AG09309 (cell line): ENCODE measurements at places on chromosomes 2 and 18.

DNA sequence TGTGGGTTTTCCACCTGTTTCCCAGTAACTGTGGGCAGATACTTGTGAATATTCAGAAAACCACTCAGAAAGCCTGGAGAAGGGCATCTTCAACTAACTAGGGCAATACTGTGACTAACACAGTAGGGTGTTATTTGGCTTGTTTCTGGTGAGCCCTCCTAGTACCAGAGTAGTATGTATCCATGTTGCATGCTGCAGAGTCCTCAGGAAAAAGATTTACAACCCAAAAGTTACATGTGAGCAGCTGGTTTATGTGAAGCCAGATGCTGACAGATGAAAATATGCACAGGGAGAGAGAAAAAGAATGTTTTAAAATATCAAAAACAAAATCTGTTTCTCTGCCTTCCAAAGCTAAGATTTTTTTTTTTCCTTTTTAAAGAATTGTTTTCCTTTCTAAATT is 333.2 kb upstream of the UBE2E3 start:
- DNase-seq: no peak

DNA sequence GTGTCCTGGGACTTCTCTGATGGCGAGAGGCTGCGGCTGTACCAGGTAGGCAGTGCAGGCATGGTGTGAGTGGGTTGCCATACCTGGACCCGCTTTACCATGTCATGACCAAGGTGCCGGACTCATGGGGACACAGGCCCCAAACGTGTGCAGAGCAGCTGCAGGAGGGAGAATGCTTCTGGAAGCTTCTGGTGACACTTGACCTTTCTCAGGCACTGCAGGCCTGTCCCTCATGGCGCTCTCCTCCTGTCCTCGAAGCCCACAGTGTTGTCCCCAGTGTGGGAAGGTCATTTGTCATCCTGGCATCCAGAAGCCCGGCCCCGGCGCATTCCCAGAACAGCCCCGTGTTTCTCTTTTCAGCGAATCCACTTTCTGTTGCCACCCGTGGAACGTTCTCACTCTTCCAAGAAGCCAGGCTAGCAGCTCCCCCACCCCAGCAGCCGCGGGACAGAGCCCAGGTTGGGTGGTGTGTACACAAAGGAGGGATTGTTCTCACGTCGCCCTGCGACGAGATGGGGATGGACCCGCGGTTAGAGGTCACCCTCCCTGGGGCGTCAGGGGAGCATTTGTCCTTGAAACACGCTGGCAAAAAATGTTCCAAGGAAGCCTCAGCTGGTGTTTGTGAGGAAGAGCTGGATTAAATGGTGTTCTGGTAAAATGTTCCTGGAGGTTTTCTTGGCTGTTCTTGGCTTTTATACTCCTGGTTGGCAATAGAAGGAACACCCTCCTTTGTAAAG is 43.7 kb downstream of the SH3BP4 start:
- DNase-seq: no peak

DNA sequence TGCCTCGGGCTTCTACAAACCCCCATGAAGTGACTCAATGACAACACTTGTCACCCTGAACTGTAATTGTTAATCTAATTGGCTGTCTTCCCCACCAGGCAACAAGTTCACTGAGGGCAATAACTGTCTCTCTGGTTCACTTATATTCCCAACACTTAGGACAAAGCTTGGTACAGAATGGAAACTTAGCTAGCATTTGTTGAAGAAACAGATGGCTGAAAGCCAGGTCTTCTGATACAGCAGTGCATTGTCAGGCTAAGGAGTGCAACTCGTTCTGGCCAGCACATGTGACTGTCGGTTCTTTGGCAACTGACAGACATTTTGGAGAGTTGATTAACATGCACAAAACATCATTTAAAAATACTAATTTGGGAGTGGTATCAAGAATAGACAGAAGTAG is 14.6 kb upstream of the DNAJC27 start:
- DNase-seq: no peak

DNA sequence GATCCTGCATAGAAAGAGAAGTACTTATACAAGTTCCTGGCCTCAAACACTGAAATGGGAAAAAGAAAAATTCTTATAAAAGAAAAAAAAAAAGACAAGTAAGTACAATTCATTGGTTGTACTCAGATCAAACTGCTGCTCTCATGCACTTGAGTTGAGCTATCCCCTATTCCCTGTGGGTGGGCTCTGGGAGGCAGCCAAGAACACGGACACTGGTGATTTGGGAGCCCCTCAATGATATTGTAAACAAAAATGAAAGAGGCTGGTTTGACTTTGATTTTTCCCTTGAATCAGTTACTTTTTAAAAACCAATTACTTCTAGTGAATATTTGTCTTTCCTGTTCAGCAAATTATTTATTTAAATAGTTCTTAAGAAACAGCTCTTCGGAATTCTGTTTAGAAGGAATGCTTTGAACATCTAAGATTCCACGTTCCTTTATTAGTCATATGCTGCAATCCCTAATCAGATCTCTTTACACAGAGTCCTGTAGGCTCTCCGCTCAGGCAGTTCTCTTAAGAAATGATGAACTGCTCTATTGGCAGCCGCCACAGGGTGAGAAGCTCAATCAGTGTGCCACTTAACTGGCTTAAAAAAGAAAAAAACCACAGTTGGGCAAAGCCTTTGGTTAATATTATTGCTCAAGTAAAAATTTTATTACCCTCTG is 225.1 kb downstream of the TMEM182 start:
- DNase-seq: no peak

- DNase-seq: no peak
Measured at GRCh38 chr2:161076936-161077335, 83.3 kb upstream of the TANK start.

DNA sequence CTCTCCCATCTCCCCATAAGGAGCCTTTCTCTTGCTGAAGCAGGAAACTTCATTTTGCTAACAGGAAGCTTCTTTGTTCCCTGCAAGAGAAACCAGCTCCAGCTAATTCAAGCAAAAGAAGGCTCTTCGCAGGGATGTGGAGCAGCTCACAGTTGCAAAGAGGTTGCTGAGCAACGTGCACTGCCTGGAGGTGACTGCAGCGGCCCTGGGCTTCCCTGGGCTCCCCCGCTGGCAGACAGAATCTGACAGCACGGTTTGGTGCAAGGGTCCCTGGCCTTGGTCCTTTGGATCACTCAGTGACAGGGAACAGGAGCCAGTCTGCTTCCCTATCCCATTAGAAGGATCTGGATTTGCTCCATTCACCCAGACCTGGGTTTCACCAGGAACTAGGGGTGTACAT is 25.8 kb downstream of the GPR55 start:
- DNase-seq: no peak

DNA sequence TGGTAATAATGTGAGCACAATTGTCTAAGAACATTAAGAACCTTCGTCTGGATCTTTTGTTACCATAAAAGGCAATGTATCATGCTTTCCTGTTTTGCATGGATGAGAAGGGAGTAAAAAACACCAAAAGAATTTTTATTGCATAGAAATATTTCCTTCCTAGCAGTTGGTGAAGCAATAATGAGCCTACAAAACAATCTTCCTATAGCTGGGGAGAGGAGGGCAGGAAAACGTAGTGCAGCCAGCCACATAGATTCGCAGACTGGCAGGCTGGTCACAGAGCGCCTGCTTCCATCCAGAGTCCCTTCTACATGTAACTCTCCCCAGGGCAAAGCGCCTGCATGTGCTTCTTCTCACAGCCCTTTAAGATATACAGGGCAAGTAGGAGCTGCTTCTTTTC is 190.4 kb downstream of the BABAM2 start:
- peak; percentile 58 for DNase-seq

GRCh38 chr2:105254531-105255210 is 13.1 kb downstream of the GPR45 start:
- DNase-seq: no peak

DNA sequence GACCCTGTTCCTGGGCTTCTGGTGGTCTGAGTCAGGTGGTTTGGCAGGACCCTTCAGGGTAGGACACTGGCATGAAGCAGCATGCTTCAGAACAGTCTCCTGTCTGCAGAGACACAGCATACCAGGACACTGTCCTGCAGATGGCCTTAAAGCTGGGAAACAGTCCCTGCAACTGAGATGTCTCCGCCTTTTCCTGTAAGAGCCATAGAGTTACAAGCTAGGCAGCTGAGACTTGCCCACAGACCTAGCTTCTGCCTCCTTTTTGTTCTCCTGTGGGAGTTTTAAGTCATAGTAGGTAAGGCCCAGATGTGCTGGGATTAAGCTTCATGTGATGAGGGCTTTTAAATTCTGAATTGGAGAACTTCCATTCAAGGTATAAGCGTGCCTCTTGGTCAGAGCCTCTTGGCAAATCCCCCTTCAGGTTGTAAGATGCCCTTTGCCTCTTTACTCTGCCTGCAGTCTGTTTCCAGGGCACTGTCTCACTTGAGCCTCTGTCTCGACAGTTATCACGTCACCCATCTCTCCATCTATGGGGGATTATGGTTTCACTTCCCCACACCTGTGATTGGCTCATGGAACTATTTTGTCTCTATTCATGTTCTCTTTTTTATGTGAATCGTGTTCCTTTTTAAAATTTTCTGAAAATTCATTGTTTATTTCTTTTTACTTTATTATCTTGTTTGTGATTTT is 51.8 kb downstream of the COA5 start:
- DNase-seq: no peak

GRCh38 chr2:18799397-18799796 is 210.0 kb upstream of the NT5C1B start:
- DNase-seq: peak; percentile 24

- no peak for DNase-seq
Measured at GRCh38 chr2:30705056-30705455, 102.2 kb downstream of the CAPN13 start.

- DNase-seq: no peak
Measured at GRCh38 chr2:232315923-232316299, 62.6 kb upstream of the ALPP start.

- no peak for DNase-seq
Measured at GRCh38 chr2:113705982-113706523, 50.4 kb downstream of the SLC35F5 start.

DNA sequence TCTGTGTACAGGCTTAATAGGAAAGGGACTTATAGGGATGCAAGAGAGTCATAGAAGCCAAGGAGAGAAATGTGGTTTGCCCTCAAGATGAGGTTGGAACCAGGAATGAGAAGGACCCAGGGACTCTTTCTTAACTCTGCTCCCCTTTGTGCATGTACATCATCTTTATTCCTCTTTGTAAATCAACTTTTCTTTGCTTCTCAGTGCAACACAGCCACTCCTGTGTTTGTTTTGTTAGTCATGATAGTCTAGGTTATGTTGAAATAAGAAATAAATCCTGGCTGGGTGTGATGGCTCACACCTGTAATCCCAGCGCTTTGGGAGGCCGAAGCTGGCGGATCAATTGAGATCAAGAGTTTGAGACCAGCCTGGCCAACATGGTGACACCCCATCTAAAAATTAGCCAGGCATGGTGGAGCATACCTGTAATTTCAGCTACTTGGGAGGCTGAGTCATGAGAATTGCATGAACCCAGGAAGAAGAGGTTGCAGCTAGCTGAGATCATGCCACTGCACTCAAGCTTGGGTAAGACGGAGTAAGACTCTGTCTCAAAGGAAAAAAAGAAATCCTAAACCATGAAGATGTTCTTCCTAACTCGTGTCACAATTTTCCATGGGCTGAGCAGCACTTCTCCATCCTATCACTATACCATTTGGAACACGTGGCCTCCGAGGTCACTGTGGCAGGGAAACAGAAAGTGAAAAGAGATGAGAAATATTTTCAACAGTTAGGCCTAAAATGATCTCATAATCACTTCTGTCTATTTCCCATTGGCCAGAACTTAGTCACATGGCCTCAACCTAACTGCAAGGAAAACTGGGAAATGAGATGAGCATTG is 73.0 kb upstream of the TMEM17 start:
- peak; percentile 54 for DNase-seq

- DNase-seq: no peak
Measured at GRCh38 chr2:194328456-194328855, 1328.6 kb upstream of the SLC39A10 start.

DNA sequence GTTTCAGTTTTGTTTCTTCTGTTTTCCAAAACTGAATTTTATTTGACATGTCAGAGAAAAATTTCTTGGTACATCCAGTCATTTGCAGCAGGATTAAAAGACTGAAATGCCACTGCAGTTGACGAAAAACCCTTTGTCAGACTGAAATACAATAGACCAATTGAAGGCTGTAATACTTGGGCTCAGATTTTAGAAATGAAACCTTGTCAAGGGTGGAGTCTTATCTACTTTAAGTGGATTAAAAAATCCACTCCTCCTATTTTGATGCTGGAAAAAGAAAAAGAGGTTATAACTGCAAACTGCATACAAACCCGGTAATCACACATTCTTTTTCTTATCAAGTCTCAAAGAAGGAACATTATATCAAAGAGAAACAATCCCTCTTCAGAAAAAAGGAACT is 80.2 kb upstream of the NEUROD1 start:
- no peak for DNase-seq

- no peak for DNase-seq
Measured at GRCh38 chr2:218028562-218029348, 26.0 kb upstream of the TNS1 start.

- DNase-seq: no peak
Measured at GRCh38 chr2:18346344-18346743, 214.1 kb downstream of the RDH14 start.

GRCh38 chr18:76621226-76621625 is 126.2 kb upstream of the ZNF516 start:
- no peak for DNase-seq

- DNase-seq: no peak
Measured at GRCh38 chr2:194566907-194567660, 1089.9 kb upstream of the SLC39A10 start.

GRCh38 chr18:5420906-5421305 is 122.9 kb downstream of the EPB41L3 start:
- DNase-seq: no peak

DNA sequence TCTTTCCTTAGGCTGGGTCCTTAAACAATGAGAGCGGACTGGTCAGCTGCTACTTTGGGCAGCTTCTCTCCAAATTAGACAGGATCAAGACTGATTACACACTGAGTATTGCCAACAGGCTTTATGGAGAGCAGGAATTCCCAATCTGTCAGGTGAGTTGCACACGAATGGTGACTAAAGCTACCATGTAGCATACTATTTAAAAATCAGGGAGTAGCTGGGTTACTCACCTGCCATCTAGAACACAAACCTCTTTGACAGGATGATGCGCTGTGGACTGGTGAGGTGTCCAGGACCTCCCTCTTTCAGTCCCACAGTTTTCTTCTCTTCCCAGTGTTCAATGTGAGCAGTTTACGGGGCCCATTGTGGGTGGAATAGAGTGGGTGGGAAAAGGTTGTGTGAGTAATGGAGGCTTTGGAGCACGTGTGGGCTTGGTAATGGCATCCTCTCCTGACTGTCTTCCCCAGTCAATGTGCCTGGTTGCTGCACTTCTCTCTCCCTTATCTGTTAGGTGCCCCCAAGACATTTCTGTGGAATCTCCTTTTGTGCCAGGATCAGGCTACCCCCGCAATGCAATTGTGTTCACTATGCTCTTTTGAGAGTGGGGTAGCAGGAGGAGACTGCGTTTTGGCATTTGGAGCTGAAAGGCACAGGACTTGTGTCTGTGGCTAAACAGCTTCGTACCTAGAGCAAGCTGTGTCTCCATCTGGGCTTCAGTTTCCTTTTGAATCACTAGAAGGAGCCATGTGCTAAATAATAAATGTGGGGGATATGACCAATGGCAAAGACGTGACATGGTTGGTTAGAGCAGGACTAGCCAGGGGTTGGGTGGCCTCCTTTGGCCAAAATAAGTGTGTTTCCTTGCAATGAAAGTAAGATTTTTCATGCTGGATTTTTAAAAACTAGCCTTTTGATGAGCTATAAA is 17.7 kb downstream of the SERPINB12 start:
- DNase-seq: no peak
